Astrocyte of the spinal cord (primary cell): ENCODE measurements at places on chromosomes 6 and 20.

- DNase-seq, result no peak
Observed at GRCh38 chr20:9918348-9918747, 79.5 kb upstream of the PAK5 start.

GRCh38 chr6:28209753-28210535 lies 15.1 kb upstream of the ZSCAN9 start:
- no peak for DNase-seq

- DNase-seq, result no peak
Observed at GRCh38 chr20:42391807-42392206, 773.6 kb upstream of the CHD6 start.

- no peak for DNase-seq
Observed at GRCh38 chr6:23692184-23692583, 433.8 kb upstream of the NRSN1 start.

- DNase-seq, result no peak
Observed at GRCh38 chr20:49851231-49851705, 38.6 kb downstream of the SLC9A8 start.
